Activated T-helper 1 cell treated with anti-CD3 and anti-CD28 coated beads, Interleukin-2, amount 50 U/mL, for 16 hours (primary cell): ENCODE measurements at places on chromosomes 12 and 14.

DNA sequence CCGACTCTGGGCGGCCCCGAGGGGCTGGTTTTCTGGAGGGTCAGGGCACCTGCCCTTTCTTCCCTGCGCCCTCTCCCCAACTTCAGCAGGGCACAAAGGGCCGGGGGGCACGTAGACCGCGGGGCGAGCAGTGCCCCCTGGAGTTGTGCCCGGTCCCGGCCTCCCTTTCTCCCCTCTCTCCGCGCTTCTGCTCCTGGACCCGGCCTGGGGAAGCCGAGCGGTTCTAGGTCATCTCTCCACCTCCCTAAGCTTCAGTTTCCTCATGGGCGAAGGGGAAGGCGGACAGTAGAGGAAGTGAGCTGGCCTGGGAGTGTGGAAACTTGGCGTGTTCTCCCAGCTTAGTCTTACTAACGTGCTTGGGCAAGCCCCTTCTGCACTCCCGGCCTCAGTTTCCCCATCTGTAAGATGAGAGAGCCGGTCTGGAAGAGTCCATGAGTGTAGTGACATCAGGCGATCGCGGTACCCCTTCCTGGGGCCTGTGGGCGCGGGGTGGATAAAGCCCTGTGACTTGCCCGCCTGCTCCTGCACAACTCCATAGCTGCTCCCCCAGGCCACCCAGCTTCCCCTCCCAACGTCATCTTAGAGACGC lies 158.6 kb upstream of the PARP11 start:
- no peak for DNase-seq

GRCh38 chr12:54984658-54985376 lies at the start of gene TESPA1:
Gene TESPA1 (minus strand): TSS chr12:54984762. CDS start chr12:54974562, 10,200 bp downstream.
- peak; percentile 72 for DNase-seq

DNA sequence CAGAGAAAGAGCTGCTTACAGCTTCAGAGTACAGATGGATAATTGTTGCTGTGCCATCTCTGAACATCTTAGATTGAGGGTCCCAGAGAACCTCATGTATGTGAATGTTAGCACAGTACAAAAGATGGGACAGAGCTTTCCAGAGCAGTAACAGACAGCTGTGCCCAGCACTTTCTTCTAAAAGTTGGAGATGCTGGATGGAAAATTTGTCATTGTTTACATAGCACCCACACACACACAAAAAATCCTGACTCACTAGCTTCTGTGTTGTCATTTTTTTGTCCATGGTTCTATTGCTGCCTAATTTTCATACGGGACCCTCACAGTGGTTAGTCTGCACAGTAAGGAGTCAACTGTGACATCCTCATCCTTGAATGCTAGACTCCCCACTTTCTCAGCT lies 374.7 kb downstream of the DIO2 start:
- no peak for DNase-seq

DNA sequence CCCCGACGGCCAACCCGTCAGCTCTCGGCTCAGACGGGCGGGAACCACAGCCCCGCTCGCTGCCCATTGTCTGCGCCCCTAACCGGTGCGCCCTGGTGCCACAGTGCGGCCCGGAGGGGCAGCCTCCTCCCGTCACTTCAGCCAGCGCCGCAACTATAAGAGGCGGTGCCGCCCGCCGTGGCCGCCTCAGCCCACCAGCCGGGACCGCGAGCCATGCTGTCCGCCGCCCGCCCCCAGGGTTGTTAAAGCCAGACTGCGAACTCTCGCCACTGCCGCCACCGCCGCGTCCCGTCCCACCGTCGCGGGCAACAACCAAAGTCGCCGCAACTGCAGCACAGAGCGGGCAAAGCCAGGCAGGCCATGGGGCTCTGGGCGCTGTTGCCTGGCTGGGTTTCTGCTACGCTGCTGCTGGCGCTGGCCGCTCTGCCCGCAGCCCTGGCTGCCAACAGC lies at the start of gene WNT1:
WNT1 (plus strand) TSS at position 32 of the 450 bp plus-strand sequence; CDS start at position 361, 329 bp downstream.
- no peak for DNase-seq

- no peak for DNase-seq
Observed at GRCh38 chr14:75127903-75128595, 1.2 kb upstream of the NEK9 start.

DNA sequence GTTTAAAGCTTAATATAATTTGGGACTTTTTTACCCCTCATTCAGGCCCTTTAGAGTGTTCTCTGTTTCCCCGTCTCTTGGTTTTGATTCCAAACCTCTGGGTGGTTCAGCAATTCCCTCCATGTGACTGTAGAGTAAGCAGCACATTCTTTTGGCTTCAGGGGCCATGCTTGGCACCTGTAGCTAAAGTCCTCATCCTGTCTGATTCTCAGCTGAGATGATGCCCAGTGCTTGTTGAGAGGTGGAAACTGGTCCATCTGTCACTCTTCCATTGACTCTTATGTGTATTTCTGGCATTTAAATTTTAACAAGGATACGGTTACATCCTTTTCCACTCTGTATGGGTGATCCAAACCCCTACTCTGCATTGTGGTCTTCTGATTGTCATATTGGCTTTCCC lies 127.1 kb downstream of the DIO2 start:
- no peak for DNase-seq

GRCh38 chr12:103809154-103809553 lies 31.9 kb downstream of the NT5DC3 start:
- no peak for DNase-seq

- no peak for DNase-seq
Observed at GRCh38 chr12:50051101-50051806, 6.1 kb upstream of the ASIC1 start.

GRCh38 chr12:89575374-89575773 lies 49.5 kb upstream of the POC1B start:
- no peak for DNase-seq

- no peak for DNase-seq
Observed at GRCh38 chr12:27974735-27975221, 2.2 kb upstream of the PTHLH start.

GRCh38 chr14:104281768-104282301 lies 143.4 kb downstream of the KIF26A start:
- DNase-seq = no peak

DNA sequence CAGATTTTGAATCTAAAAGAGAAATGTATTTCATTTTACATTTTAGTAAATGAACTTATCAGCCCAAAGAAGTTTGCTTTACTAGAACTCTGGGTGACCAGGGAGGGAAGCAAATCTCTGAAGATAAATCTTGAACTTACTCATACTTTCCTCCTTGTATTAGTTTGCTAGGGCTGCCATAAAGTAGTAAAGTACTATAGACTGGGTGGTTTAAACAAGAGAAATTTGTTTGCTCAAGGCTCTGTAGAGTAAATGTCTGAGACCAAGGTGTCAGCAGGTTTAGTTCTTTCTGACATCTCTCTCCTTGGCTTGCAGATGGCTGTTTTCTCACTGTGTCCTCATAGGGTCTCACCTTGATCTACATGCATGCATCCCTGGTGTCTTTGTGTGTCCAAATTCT lies 926.0 kb downstream of the DIO2 start:
- DNase-seq = no peak

DNA sequence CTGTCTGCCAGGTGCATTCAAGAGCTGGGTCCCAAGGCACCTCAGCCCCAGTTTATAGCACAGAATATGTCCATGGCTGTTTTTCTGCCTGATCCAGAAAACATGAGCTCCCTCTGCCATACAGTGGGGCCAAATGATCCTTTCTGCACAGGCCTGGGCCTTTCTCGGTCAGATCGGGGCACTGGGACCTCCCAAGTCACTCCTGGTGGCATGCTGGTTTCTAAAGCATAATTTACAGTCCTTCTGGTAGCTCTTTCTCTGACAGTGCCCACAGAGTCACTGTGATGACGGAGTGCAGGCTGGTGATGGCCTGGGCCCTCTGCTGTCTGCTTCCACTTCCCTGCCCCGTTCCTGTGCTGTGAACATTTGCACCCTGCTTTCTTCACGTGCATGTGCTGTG lies 99.2 kb downstream of the ADGRD1 start:
- no peak for DNase-seq

- DNase-seq = no peak
Observed at GRCh38 chr14:68418174-68419118, 374.4 kb downstream of the ZFP36L1 start.

DNA sequence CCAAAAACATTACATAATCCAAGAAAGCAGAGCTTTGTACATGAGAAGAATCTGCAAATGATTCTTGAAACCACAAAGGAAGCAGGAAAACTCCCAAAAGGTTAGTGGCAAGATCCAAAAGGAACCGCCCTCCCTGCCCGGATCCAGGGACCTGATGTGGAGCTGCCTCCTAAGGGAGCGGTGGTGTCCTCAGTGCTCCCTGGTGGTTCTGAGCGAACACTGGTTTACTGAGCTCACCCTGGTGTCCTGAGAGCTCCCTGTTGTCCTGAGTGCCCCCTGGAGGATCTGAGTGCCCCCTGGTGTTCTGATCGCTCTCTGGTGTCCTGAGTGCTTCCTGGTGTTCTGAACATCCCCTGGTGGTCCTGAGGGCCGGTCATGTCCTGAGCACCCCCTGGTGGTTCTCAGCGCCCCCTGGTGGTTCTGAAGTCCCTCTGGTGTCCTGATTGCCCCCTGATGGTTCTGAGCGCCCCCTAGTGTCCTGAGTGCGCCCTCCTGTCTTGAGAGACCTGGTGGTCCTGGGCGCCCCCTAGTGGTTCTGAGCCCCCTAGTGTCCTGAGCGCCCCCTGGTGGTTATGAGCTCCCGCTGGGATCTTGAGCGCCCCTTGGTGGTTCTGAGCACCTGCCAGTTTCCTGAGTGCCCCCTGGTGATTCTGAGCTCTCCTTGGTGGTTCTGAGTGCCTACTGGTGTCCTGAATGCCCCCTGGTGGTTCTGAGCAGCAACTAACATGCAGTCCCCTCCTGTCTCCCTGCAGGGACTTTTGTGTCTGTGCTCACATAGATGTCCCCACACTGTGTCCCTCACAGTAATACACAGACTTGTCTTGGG lies 891.1 kb downstream of the TMEM121 start:
- peak; percentile 69 for DNase-seq

GRCh38 chr12:57592551-57593165 lies 1.7 kb downstream of the PIP4K2C start:
- DNase-seq = no peak

DNA sequence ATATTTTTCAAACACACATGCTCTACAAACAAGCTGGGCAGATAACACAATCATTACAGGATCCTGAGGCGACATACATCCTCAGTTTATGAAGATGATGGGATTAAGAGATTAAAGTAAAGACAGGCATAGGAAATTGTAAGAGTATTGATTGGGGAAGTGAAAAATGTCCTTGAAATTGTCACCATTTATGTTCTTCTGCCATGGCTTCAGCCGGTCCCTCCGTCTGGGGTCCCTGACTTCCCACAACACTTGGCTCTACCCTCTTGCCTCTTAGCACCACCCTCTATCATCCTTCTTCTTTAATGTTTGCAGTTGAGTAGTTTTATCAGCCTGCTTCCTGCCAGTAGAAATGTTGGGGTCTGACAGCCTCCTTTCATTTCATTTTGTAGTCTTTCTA lies 244.4 kb downstream of the DAD1 start:
- DNase-seq = no peak
